ENCODE measurements at places on chromosomes 13 and 19. TPM values are rescaled to one million over a fixed set of nuclear protein-coding genes. Genes with fewer than 3 reads are reported as not detected.

GATAD2A gene
- 63.5 TPM for polyA plus RNA-seq

UGGT2 gene
- 17.5 TPM for polyA plus RNA-seq

FLT3LG gene
- polyA plus RNA-seq, result 4.4 TPM

TMEM161A gene
- 9.4 TPM for polyA plus RNA-seq

C13orf42 gene
- polyA plus RNA-seq, result not detected

KIR2DL4 gene
- polyA plus RNA-seq, result not detected

CD70 gene
- not detected for polyA plus RNA-seq

KHSRP gene
- 66.0 TPM for polyA plus RNA-seq

KLHL1 gene
- not detected for polyA plus RNA-seq

KLK15 gene
- polyA plus RNA-seq, result not detected

FGF22 gene
- polyA plus RNA-seq, result not detected

COL4A1 gene
- 18.4 TPM for polyA plus RNA-seq

SLC15A1 gene
- polyA plus RNA-seq, result not detected

ARGLU1 gene
- polyA plus RNA-seq, result 45.6 TPM

MYPOP gene
- polyA plus RNA-seq, result 0.81 TPM

SLC5A5 gene
- not detected for polyA plus RNA-seq

LYPD5 gene
- polyA plus RNA-seq, result 0.37 TPM

PEPD gene
- 81.9 TPM for polyA plus RNA-seq

GIPR gene
- 0.25 TPM for polyA plus RNA-seq

CLIP3 gene
- polyA plus RNA-seq, result 14.7 TPM

KCTD4 gene
- 0.54 TPM for polyA plus RNA-seq

ZNF443 gene
- 1.2 TPM for polyA plus RNA-seq

KLK13 gene
- not detected for polyA plus RNA-seq

IGFL2 gene
- polyA plus RNA-seq, result not detected

GNG14 gene
- polyA plus RNA-seq, result not detected

ACP5 gene
- 0.19 TPM for polyA plus RNA-seq

PROZ gene
- polyA plus RNA-seq, result not detected

ZNF135 gene
- polyA plus RNA-seq, result 6.6 TPM

HSPB6 gene
- 53.1 TPM for polyA plus RNA-seq

VRK3 gene
- polyA plus RNA-seq, result 40.9 TPM

NPHS1 gene
- not detected for polyA plus RNA-seq

CNN2 gene
- polyA plus RNA-seq, result 299 TPM

ZNF234 gene
- polyA plus RNA-seq, result 5.7 TPM

LGI4 gene
- 0.19 TPM for polyA plus RNA-seq

ADAMTS10 gene
- polyA plus RNA-seq, result 2.0 TPM

GIPC3 gene
- polyA plus RNA-seq, result 0.20 TPM

Data from fibroblast of lung (primary cell).